Anterior cingulate cortex (tissue), 58 donors: ENCODE measurements at places on chromosomes 2 and 18.

DNA sequence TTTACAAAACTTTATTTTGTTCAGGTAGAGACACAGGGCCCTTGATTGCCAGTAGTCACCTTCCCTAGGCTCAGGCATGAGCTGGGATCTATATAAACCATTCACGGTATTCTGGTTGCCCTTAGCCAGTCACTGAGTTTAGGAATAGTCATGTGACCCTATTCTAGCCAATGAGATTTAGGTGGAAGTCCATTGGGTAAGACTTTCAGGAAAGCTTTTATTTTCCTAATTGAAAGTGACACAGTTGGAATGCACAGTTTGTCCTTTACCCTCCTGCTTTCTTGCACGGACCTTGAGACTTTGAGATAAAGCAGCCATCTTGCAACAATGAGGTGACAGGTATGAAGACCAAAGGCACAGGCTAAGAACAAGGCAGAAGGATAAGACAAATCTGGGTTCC is 21.5 kb downstream of the SLC4A5 start:
- no peak for DNase-seq

GRCh38 chr2:120809609-120810440 is 74.2 kb downstream of the GLI2 start:
- DNase-seq, result no peak

GRCh38 chr2:33681364-33681757 is 82.3 kb upstream of the FAM98A start:
- no peak for DNase-seq

- DNase-seq, result no peak
Measured at GRCh38 chr2:225895126-225895525, 495.6 kb downstream of the NYAP2 start.

- DNase-seq, result no peak
Measured at GRCh38 chr2:206846331-206846730, 80.9 kb downstream of the FASTKD2 start.
